ENCODE measurements at places on chromosomes 6 and 20.

DNA sequence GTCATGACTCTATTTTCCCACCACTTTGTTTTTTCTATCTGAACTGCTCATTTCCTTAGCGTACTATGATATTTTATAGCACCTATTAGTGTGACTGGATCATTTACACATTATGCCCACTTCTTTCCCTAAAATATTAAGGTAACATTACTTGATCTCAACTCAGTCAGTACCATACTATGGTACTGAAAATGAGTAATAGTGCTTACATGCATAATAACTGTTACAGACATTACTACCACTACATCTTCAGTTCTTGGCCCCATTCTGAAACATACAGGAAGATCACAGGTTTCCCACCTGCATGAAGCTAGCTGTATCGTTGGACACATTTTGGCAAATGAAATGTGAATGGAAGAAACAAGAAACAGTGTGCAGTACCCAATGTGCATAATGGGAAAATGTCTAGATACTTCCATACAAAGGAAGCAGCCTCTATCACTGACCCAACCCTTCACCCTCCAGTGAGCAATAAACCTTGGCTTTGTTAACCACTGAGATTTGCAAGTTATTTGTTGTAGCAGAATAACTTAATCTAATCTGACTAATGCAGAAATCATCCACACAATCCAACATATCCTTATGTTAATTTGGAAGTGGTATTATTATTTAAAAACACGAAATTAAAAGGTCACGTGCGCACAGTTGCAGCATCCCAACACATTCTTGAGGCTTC is 108.6 kb upstream of the DOK5 start:
- no peak for DNase-seq

DNA sequence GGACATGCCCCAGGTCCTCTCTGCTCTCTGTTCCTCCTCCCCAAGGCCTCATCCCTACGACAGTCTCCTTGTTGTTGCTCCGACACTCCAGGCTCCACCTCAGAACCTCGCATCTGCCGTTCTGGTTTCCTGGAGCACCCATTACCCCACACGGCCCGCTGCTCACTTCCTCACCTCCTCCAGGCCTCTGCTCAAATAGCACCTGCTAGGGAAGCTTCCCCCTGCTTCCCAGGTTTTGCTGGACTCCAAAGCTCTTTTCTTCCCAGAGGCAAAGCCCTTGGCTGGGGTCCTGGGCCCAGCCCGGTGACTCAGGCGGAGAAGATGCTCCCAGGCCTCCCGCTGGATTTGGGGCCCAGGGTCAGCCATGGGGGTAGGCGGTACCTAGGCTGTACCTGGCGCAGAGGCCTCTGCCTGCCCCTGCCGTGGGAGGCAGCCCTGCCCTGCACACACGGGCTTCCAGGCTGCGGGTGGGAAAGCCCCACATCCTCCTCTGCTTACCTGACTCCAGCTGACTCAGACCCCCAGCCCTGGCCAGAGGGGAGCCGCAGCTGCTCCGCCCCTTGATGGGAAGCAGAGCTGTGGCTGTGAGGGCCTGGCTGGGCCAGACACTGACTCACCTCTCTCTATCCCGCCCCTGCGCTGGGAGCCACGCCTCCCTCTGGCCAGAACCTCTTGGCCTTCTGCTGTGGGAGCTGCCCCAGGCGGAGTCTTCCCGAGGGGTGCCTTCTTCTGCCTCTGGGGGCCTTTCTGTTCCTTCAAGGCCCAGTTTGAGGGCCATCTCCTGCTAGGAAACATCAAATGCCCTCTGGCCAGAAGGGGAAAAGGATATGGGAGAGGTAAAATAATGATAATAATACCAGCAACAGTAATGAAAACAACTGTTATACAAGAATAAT is 130.5 kb downstream of the CEBPB start:
- peak; percentile 11 for DNase-seq

DNA sequence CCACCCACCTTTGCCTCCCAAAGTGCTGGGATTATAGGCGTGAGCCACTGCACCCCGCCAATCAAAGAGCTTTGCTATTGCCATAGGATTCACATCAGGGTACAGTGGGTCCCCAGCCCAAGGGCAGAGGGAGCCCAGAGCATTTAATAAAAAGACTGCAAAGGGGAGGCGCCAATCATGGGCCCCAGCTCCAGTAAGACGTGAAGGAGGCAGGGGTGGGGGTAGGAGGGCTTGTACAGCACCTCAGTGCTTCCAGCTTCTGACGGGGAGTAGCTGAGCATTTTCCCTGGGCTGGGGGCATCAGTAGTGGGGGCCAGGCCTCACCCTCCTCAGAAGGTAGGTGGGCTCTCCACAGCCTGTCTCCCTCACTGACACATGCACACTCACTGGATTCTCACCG is 1.5 kb downstream of the ADA start:
- no peak for DNase-seq

DNA sequence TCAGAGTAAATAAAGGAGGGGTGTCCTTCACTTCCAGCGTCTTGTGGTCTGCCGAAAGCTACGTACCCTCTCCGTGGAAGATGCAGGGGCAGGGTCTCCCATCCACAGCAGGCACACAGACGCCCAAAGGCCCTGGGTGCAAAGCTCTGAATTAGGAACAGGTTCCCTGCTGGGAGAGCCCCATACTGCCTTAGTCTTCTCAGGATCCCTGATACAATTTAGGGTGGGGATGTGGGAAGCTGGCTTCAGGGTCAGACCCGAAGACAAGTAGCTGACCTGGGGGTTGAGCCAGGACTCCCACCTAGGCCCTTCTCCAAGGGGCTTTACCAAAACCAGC is 74.1 kb downstream of the TTLL2 start:
- no peak for DNase-seq

GRCh38 chr6:88220493-88220892 is 54.3 kb upstream of the CNR1 start:
- no peak for DNase-seq

- no peak for DNase-seq
Observed at GRCh38 chr6:107822176-107823046, 1.7 kb downstream of the SCML4 start.

Measured in SW 1271 (cell line).